Astrocyte of the hippocampus (primary cell): ENCODE measurements at places on chromosomes 2 and 18.

GRCh38 chr18:49628881-49629795, 67.3 kb downstream of the LIPG start:
- DNase-seq, result peak; percentile 49

DNA sequence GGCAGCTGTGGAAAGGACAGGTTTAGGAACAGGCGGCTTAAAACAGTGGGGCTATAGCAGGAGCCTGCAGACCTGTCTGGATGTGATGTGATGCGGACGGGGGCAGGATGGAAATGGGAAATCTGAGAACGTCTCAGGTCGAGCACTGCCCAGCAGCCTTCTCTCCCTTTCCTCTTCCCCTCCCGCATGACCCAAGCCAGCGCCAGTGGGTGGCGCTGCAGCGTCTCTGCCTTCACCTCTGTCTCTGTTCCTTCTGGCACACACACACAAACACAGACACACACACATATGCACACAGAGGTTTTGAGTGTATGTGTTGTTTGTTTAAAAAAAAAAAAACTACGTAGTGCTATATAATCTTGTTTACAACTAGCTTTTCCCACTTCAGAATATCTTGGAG, 82.0 kb upstream of the SLC66A3 start:
- DNase-seq, result peak; percentile 61

- DNase-seq, result no peak
These were observed 106.9 kb downstream of the COLEC12 start for GRCh38 chr18:393574-393957.

- peak; percentile 86 for DNase-seq
These were observed 31.9 kb downstream of the SNORC start for GRCh38 chr2:232901736-232902578.

DNA sequence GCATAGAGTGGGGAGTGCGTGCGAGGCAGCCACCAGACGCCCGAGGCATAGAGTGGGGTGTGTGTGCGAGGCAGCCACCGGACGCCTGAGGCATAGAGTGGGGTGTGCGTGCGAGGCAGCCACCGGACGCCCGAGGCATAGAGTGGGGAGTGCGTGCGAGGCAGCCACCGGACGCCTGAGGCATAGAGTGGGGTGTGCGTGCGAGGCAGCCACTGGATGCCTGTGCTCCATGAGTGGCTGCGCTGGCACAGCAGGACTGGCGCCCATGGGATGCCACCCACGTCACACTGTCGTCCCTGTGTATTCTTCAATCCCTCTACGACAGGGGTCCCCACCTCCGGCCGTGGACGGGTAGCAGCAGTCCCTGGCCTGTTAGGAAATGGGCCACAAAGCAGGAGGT, 221.9 kb downstream of the HDAC4 start:
- DNase-seq, result no peak
